ENCODE measurements at places on chromosomes 2 and 18.
A peak's percentile ranks its signal among the peaks of the same experiment; 100 is the strongest.

GRCh38 chr2:193154076-193154475 is 959.3 kb upstream of the TMEFF2 start:
- DNase-seq: no peak

- DNase-seq: no peak
These were observed 55.4 kb upstream of the CD28 start for GRCh38 chr2:203650860-203651613.

GRCh38 chr2:150174971-150175421 is 312.5 kb downstream of the RND3 start:
- no peak for DNase-seq

- no peak for DNase-seq
These were observed 141.6 kb downstream of the HDAC4 start for GRCh38 chr2:239259173-239259572.

DNA sequence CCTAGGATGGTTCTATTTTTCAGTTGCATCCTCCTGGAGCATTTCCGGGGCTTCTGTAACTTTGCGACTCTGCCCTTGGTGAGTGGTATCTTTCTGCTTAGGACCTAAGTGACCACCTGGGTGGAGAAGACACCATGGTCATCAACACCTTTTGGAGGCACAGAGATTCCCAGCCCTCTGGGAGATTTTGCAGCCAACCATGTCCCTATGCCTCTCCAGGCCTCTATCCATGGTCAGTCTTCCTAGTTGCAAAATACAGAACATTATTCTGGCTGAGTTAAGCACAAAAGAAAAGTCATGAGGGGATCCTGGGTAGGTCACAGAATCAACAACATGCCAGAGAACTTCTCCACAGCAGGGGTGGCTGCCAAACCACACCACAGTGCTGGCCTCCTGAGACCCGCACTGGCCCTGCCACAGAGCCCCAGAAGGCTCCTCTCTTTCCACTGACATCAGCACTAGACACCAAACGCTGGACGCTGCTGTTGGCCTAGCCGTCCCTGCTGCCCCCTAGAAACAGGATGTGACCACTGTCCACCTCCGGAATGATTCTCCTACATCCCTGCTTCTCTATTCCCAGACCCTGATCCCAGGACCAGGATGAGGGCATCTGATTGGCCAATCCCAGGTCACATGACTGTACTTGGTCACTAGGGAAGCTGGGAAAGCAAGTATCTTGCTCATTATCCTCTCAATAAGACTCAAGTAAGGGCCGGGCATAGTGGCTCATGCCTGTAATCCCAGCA is 47.7 kb downstream of the SMAD7 start:
- DNase-seq: no peak

DNA sequence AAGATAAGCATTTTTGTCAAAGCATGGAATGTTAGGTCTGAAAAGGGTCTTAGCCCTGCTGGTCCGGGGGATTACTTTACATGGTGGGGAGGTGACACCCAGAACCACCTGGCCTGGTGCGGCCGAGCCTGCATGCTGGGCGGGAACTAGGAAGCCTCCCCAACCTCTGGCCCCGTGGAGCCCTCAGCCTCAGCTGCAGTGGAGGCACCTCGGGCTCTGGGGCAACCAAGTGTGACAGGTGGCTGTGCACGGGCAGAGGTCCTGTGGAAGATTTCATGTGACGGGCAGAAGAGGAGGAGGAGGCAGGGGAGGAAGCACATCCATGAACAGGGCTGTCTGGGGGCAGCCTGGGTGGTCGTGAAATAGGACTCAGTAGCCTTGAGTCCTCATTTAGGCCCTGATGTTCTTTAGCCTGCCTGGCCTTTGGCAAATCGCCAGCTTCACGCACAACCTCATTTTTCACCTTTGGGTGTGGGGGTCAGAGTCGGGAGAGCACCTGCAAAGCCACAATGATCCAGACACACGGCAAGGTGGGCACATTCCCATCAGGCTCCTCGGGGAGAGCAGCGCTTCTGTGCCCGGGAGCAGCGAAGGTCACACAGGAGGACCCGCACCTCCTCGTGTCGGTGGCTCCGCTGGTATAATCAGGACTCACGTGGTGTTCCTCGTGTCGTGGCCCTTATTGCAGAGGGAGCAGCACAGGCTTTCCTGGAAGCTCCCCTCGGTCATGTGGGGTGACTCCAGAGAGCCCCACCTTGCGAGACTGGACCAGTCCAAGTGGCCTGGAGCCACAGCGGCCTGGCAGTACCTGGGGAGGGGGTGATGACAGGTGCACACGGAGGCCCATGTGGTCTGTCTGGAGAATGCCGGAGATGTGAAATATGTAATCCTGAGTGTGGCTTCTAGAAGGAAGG is 13.9 kb downstream of the CNDP2 start:
- DNase-seq: no peak

DNA sequence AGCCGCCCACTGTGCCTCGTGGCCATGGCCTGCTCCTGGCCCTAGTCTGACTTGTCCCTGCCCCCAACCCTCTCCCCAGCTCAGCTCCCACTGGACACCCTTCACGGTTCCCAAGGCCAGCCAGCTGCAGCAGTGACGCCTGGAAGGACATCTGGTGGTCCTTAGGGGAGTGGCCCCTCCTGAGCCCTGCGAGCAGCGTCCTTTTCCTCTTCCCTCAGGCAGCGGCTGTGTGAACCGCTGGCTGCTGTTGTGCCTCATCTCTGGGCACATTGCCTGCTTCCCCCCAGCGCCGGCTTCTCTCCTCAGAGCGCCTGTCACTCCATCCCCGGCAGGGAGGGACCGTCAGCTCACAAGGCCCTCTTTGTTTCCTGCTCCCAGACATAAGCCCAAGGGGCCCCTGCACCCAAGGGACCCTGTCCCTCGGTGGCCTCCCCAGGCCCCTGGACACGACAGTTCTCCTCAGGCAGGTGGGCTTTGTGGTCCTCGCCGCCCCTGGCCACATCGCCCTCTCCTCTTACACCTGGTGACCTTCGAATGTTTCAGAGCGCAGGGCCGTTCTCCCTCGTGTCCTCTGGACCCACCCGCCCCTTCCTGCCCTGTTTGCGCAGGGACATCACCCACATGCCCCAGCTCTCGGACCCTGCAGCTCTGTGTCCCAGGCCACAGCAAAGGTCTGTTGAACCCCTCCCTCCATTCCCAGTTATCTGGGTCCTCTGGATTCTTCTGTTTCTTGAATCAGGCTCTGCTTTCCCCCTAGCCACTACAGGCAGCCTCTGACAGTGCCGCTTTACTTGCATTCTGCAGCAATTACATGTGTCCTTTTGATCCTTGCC is 35.8 kb downstream of the ANO7 start:
- DNase-seq: no peak

DNA sequence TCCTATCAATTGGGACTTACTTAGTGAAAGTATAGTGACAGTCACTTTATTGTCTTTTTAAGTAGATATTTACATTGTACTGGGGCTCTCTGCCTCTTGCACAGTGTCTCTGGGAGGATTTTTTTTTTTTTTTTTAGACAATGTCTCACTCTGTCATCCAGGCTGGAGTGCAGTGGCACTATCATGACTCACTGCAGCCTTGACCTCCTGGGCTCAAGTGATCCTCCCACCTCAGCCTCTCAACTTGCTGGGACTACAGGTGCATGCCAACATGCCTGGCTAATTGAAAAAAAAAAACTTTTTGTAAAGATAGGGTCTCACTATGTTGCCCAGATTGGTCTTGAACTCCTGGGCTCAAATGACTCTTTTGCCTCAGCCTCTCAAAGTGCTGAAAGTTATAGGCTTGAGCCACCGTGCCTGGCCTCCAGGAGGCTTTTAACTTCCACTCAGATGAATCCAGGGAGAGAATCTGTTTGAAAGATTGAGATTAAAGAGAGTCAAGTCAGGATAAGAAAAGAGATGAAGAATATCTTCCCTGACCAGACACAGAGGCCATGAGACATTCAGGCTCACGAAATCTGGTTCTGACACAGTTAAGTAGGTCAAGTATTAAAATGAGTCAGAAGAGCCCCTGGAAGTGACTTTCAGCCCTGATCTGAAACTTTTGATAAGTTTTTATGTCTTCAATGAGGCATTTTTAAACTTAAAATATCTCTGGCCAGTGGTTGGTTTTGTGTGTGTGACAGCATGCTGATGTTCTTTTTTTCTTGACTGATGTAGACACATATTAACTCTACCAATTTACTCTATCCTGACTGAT is 18.3 kb downstream of the ARHGEF33 start:
- DNase-seq: no peak

GRCh38 chr2:102111823-102112222 is 30.7 kb upstream of the IL1R1 start:
- no peak for DNase-seq

- peak; percentile 94 for DNase-seq
These were observed 68.4 kb downstream of the POLR1A start for GRCh38 chr2:86037141-86037794.

DNA sequence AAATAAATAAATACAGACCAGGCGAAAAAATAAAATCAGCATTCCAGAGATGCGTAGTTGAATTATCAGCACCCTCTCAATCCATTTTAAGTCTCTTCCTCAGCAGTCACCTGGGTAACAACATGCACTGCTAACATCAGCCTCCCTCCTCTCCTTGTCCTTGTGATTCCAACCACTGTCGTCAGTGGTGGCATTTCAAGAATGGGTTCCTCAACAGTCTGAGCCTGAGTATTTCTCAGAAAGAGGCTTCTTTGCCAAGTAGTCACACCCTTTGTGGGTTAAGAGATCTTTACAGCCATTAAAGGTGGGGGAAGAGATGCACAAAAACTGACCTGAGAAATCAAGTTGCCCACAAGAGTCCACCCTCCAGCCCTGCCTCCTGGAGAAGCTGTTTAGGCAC is 39.0 kb downstream of the NOL10 start:
- no peak for DNase-seq

- DNase-seq: no peak
These were observed 212.7 kb downstream of the DYM start for GRCh38 chr18:49247781-49248180.

GRCh38 chr2:236874866-236875481 is 210.7 kb upstream of the COPS8 start:
- no peak for DNase-seq

DNA sequence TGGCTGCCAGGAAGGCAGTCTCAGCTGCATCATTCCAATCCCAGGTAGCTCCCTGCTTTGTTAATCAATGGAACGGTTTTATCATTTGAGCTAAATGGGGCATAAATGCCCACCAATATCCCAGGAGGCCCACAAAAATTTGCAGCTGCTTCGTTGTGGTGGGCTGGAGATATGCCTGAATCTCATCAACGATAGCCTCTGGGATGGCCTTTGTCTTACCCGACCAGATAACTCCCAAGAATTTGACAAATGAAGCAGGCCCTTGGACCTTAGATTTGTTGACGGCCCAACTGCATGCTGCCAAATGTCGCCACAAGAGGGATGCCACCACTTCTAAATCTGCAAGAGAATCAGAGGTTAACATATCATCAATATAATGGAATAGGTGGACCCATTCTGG is 236.4 kb downstream of the MBD5 start:
- no peak for DNase-seq

GRCh38 chr2:183253441-183254130 is 129.3 kb downstream of the NUP35 start:
- no peak for DNase-seq

DNA sequence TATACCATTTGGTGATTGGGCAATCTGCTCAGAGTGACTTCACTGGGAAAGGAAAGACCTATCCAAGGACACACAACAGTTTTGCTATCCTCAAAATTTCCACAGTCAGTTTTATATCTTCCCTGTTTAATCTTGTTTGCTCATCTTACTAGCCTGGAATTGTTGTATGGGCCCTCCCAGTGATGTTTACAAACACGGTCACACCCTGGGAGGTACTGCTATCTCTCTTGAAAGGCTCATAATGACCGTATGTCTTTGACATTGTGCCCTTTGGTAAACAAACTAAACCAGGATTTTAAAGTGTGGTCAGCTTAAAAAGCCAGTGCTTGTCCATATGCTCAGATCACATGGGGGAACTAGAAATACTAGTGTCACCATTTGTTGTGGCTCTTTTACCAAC is 277.0 kb downstream of the CDH2 start:
- no peak for DNase-seq

DNA sequence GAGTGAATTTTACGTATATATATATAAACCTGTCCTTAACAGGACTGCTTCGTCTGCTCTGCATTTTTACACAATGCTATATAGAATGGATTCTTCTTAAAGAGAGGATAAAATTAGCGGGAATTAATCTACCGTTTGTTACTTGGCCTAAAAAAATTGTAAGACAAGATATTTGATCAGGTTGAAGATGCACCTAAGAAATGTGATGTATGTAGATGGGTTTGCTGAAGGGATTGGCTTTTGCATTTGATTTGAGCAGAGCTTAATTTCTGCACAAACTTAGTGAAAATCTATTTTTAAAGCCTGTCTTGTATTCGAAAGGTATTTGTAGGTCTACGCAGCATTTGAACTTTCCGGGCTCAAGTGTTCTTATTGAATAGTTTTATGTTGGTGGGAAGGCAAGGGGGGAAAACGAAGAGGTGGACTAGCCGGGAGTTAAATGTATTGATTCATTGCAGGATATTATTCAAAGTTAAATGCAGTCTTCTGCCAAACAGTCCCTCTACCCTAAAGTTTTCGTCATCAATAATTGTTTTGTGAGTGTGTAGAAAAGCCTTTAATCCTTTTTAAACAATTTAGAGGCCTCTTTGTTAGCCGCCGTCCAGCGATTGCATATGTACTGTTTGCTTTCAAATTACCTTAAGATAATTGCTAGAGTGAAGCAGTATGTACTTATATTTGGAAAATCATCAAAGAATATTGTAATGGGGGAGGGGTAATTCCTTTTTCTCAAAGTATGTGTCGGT is 1.2 kb downstream of the PPP1CB start:
- DNase-seq: no peak

GRCh38 chr2:182866461-182867406 is at the start of gene FRZB:
Gene FRZB, minus strand, starts transcription at chr2:182866637. Its CDS starts 85 bp downstream, at chr2:182866552.
- no peak for DNase-seq

DNA sequence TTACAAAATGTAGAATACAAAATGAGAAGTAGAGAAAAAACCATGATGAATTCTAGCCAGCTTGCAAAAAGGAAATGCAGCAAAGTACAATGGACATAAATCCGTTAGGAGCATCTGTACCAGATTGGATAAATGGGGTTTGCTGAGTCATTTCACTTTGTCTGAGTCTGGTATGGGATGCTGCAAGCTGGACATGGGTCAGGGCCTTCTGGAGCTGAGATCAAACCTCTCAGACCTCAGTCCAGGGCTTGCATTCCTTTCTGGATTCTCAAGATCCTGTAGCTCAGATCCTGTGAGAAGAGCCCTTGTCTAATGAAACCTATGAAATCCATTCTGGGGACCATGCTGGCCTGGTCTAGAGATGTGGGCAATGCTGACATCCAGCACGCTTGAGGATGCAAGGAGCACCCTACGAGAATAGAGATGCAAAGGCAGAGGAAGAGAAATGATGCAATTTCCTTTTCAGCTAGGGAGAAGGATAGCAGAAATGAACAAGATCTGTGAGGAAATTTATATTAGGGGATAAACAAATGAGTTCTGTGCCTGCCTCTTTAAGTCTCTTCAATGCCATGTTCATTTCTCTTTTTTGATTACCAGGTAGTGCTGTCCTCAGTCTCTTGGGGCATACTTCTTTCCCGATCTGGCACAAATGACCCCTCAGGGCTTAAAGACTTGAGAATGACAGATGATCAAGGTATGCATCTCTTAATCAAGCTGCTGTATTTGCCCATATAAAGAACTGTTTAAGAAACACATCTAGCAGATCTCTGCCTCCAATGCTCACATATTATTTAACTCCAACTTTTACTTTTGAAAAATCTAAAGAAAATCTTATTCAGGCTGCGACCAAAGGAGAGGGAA is 230.4 kb downstream of the MEIS1 start:
- DNase-seq: no peak
